A549 treated with dexamethasone at 1 μM for 4 hours (cell line): ENCODE measurements at places on chromosomes 4 and X. TPM values are rescaled to one million over a fixed set of nuclear protein-coding genes. Genes with fewer than 3 reads are reported as not detected.

EMCN gene
- total RNA-seq, result not detected in 5 replicates

NDST3 gene
- not detected in 5 replicates for total RNA-seq

NUP62CL gene
- total RNA-seq, result 13.5 to 18.5 TPM (median 16.8 TPM) in 5 replicates

USP17L25 gene
- not detected in 5 replicates for total RNA-seq

LAP3 gene
- 33.7 to 47.8 TPM (median 37.6 TPM) in 5 replicates for total RNA-seq

PGAM4 gene
- total RNA-seq, result 0.34 to 0.67 TPM (median 0.37 TPM) in 5 replicates

APLN gene
- 0.68 to 0.90 TPM (median 0.77 TPM) in 5 replicates for total RNA-seq

WDR17 gene
- total RNA-seq, result 1.3 to 1.8 TPM (median 1.8 TPM) in 5 replicates

MAGEA10 gene
- total RNA-seq, result 0.03 to 0.07 TPM (median 0.05 TPM) in 3 of 5 replicates, not detected in the others

COL4A6 gene
- 13.9 to 17.4 TPM (median 16.8 TPM) in 5 replicates for total RNA-seq

PHKA1 gene
- total RNA-seq, result 23.5 to 33.3 TPM (median 30.8 TPM) in 5 replicates

GPR119 gene
- total RNA-seq, result not detected in 5 replicates

SOD3 gene
- total RNA-seq, result not detected in 5 replicates

REELD1 gene
- total RNA-seq, result not detected in 5 replicates

RRAGB gene
- 11.9 to 14.1 TPM (median 12.6 TPM) in 5 replicates for total RNA-seq

BEX1 gene
- total RNA-seq, result not detected in 5 replicates

GIMD1 gene
- total RNA-seq, result not detected in 5 replicates

LINC00632 gene
- 1.3 to 1.7 TPM (median 1.4 TPM) in 5 replicates for total RNA-seq

ZAR1 gene
- total RNA-seq, result 0.06 TPM in 1 of 5 replicates, not detected in the others

GNRHR gene
- total RNA-seq, result not detected in 5 replicates

HAUS7 gene
- 43.8 to 52.0 TPM (median 45.5 TPM) in 5 replicates for total RNA-seq

GAGE12F gene
- total RNA-seq, result not detected in 5 replicates

NMU gene
- total RNA-seq, result 0.27 to 0.54 TPM (median 0.44 TPM) in 5 replicates

UGT8 gene
- total RNA-seq, result 0.10 to 0.25 TPM (median 0.12 TPM) in 5 replicates

F9 gene
- total RNA-seq, result not detected in 5 replicates

DUX4 gene
- total RNA-seq, result not detected in 5 replicates
